ENCODE measurements at places on chromosomes 2 and 18. TPM values are rescaled to one million over a fixed set of nuclear protein-coding genes. Genes with fewer than 3 reads are reported as not detected.

The BMP10 gene
- not detected for total RNA-seq

The VWC2L gene
- not detected for total RNA-seq

The GCKR gene
- 0.33 TPM for total RNA-seq

The TMEM37 gene
- 4.2 TPM for total RNA-seq

The SRD5A2 gene
- total RNA-seq = not detected

The RESP18 gene
- not detected for total RNA-seq

The CABYR gene
- 13.6 TPM for total RNA-seq

The ADD2 gene
- total RNA-seq = 124 TPM

The TMEM178A gene
- total RNA-seq = 7.5 TPM

The GNLY gene
- not detected for total RNA-seq

The AKAIN1 gene
- total RNA-seq = not detected

The TNFRSF11A gene
- 7.8 TPM for total RNA-seq

The UGT1A4 gene
- total RNA-seq = not detected

The FAHD2A gene
- total RNA-seq = 39.8 TPM

The SLC40A1 gene
- total RNA-seq = not detected

The SPHKAP gene
- total RNA-seq = not detected

The ACMSD gene
- total RNA-seq = not detected

The SCN9A gene
- 1.1 TPM for total RNA-seq

The RABL2A gene
- 11.4 TPM for total RNA-seq

The SERPINB10 gene
- total RNA-seq = not detected

The IL1F10 gene
- total RNA-seq = not detected

The ASB18 gene
- not detected for total RNA-seq

The PSTPIP2 gene
- 3.6 TPM for total RNA-seq

The CDH19 gene
- not detected for total RNA-seq

The CRYBA2 gene
- not detected for total RNA-seq

The SERPINB13 gene
- total RNA-seq = not detected

The OR6B2 gene
- total RNA-seq = not detected

The IL18R1 gene
- total RNA-seq = not detected

The CD8B2 gene
- not detected for total RNA-seq

The GRHL1 gene
- 2.8 TPM for total RNA-seq

The TMEM182 gene
- total RNA-seq = 3.6 TPM

All from H9 (cell line).